Heart left ventricle (tissue), 16 donors: ENCODE measurements at places on chromosomes 3 and 15.
A peak's percentile ranks its signal among the peaks of the same experiment; 100 is the strongest.

DNA sequence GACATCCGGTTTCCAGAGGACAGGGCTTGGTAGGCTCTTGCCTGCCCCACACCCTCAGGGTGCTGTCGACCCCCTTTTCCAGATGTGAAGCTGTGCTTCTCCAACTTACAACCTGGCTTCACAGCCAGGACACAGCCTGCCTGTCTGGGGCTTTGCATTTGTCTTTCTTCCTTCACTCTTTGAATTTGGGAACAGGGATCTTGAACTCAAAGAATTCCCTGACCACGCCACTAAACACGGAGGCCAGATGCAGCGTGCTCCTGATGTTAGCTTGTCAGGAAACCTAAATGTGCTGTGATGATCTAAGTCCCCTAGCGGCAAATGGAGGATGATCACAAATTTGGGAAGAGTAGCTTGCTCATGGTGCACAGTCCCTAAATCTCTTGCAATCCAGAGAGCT is 244.8 kb upstream of the RGMA start:
- H3K4me3 ChIP-seq = no peak overlapping the region
- H3K27ac ChIP-seq = no peak overlapping the region
- peaks cover 26% of the 10 kb centered on the region for H3K27me3 ChIP-seq
- no peaks in the 10 kb centered on the region for H3K36me3 ChIP-seq
- no peaks in the 10 kb centered on the region for H3K4me1 ChIP-seq
- DNase-seq = no peak

- no peak overlapping the region for H3K4me3 ChIP-seq
- H3K4me1 ChIP-seq = peaks cover 4% of the 10 kb centered on the region
- no peaks in the 10 kb centered on the region for H3K27me3 ChIP-seq
- no peaks in the 10 kb centered on the region for H3K36me3 ChIP-seq
These were observed 9.4 kb downstream of the PIK3CB start for GRCh38 chr3:138825336-138825735.

GRCh38 chr3:71725271-71725991 is at the start of gene EIF4E3:
TSS of gene EIF4E3 (minus strand) at chr3:71725402. CDS start at chr3:71725367, 35 bp downstream.
- peaks cover 18% of the 10 kb centered on the region for H3K4me1 ChIP-seq
- no peaks in the 10 kb centered on the region for H3K36me3 ChIP-seq
- H3K4me3 ChIP-seq = peak within 1 kb of the TSS; percentile 73
- H3K27me3 ChIP-seq = no peaks in the 10 kb centered on the region
- DNase-seq = peak; percentile 53

GRCh38 chr3:127884041-127884440 is 31.0 kb upstream of the KBTBD12 start:
- no peak overlapping the region for H3K4me3 ChIP-seq
- H3K4me1 ChIP-seq = no peaks in the 10 kb centered on the region
- DNase-seq = no peak
- H3K36me3 ChIP-seq = no peaks in the 10 kb centered on the region
- H3K27me3 ChIP-seq = no peaks in the 10 kb centered on the region

DNA sequence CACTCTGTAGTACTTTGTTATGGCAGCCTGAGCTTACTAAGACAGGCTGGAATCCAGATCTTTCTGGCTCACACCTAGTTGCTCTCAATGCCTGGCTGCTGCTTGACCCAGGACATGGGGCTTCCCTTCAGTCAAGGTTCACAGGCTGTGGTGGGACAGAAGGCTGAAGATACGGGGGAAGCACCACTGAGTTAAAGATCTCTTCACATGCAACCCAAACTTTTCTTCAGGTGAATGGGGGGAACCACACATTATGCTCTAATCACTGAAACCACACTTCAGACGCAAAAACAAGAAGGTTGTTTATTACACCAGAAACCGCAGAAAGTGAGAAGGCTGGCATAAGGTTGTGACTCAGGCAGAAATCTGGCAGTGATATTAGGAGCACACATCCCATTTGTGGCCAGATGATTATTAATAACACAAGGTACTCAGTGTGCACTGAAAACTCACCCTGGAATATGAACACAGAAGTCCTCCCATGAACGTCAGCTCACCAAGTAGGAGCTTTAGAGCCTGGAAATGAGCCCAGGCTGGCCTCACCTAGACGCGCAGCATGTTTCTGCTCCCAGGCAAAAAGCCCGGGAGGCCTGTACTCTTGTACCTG is 230.5 kb upstream of the CHRNA7 start:
- H3K27me3 ChIP-seq = no peaks in the 10 kb centered on the region
- no peaks in the 10 kb centered on the region for H3K4me1 ChIP-seq
- DNase-seq = no peak
